ENCODE measurements at places on chromosomes 2 and 18.

DNA sequence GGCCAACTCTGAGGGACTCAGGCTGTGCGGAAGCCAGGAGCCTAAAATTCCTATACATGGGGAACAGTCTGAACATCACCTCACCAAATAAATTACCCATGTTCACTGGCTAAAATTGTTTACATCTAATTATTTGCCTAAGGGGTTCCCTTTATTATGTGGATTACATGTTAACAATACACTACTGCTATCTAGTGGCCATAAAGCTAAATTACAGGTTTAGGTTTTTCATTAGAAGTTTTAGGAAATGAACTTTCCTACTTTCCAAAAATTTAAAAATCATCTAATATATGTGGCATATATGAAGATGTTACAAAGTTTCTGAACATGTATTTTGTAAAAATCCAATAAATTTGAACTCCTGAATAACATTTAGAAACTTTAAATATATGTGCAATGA is 40.3 kb downstream of the PLA2R1 start:
- no peak for DNase-seq

- DNase-seq = no peak
Measured at GRCh38 chr2:72689579-72690195, 136.1 kb downstream of the EXOC6B start.

DNA sequence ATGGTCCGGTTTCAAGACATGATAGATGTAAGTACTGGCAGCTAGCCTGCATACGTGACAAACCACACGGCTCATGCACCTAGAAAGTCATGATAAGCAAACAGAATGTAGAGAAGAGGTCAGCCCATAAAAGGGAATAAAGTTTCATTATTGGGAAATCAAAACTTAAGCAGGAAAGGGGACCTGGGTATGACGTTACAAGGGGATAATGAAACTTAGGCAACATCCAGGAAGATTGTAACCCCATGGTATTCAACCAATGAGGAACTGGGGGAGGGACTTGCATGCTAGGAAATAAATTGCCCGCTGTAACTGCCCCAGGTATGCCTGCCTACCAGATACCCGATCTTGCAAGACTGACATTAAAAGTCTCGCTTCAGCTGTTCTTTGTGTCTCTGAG is 1679.0 kb downstream of the SUCLG1 start:
- no peak for DNase-seq

DNA sequence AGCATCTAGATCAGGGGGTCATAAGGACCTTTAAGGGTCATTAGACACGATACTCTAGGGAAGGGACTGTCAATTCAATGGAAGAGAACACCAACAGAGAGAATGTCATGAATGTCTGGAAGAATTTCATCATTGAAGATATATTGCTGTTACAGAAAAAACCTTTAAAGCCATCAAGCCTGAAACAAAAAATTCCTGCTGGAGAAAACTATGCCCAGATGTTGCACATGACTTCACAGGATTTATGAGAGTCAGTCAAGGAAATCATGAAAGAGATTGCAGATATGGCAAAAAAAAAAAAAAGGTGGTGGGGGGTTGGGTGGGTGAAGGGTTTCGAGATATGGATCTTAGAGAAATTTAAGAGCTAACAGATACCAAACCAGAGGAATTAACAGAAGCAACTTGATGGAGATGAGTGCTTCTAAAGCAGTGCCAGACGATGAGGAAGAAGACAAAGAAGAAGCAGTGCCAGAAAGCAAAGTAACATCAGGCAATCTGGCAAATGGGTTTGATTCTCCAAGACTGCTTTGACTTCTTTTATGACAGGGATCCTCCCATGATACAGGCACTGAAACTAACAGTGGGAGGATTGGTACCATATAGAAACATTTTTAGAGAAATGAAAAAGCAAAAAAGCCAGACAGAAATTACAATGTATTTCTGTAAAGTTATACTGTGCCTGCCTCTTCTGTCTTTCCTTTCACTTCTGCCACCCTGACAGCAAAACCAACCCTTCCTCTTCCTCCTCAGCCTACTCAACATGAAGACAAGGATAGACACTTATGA is 28.5 kb downstream of the MAP4K3 start:
- DNase-seq = no peak

DNA sequence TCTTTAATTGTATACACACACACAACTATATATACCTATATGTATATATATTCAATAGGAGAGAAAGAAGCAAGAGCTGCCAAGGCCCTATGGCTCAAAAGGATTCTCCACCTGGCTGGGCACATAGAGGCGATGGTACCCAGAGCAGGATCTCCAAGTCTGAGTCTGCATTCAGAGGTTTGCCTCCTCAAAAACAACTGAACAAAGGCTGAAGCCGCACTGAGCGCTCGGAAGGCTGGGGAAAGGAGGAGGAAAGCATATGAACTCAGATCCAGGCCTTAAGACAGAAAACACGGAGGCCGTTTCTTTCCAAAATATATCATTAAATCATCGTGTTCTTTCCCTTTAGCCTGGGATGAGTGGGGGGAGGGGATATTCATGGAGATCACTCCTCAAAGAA is 3.6 kb downstream of the HOXD12 start:
- no peak for DNase-seq

Data from H54 (cell line).